ENCODE measurements at places on chromosomes 16 and 17.

- no peak for DNase-seq
Observed at GRCh38 chr16:69145658-69146057, 13.2 kb downstream of the UTP4 start.

DNA sequence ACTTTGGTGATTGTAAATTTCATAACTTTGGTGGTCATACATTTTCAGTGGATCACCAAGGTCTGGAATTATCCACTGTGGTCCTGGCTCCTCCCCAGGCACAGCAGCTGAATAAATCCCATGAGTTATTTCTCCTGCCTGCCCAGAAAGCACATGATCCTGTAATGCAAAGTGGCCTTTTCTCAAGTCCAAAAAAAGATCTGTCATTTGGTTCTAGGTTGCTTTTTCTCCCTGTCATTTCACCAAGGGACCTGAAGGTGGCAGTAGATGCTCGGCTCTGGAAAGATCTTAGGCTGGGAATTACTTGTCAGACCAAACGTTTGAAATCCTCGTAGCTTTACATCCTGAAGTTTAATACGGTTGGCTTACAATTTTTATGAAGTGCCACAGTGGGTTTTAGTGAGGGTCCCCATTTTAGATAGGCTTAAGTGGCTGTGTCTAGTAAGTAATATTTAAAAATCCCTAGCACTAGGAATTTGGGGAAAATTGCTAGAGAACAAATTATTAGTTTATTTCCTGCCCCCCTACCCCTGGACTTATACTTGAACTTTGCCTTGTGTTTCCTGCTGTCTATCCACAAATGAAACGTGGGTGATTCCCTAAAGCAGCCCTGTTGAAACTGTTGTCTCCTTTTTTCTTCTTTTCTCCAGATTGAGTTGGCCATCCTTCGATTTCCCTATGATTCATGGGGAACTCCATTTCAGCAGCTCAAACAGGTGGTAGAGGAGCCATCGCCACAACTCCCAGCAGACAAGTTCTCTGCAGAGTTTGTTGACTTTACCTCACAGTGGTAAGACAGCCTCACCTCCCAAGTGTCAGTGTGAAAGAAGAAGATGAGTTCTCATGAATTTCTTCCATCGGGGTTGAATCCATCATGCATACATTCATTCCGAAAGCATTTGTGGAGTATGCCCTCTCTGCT is 111.7 kb downstream of the MAP2K6 start:
- DNase-seq, result no peak

DNA sequence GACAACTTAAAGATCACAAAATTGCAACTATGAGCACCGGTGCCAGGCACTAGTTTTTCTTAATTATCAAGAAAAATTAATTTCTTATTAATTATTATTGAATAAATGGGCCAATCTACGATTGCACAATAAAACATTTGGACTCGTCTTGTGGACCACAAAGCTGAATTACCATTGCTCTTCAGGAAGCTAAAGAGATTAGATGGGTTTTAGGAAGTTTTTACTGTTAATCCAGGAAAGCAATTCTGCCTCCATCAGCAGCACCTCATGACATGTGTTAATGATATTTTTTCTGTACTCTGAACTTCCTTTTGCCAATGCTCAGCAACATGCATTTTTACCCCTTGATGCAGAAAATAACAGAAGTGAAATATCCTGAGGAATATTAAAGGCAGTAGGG is 37.9 kb downstream of the HS3ST3A1 start:
- DNase-seq, result no peak

DNA sequence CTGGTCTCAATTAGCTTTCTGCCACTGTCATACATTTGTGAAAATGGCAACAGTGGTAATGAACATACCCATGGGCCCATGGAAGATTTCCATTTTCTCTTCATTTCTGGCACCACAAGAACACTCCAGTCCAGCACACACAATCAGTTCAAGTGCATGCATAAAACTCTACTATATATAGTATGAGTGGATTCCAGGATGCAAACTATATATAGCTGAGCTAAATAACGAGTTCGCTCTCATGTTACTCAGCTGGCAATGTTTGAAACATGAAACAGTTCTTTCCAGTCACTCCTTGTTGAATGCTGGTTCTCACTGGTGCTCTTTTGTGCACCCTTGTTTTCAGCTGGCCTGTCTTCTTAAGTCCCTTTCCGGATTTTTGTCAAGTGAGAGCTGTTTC is 75.2 kb upstream of the DHX40 start:
- no peak for DNase-seq

DNA sequence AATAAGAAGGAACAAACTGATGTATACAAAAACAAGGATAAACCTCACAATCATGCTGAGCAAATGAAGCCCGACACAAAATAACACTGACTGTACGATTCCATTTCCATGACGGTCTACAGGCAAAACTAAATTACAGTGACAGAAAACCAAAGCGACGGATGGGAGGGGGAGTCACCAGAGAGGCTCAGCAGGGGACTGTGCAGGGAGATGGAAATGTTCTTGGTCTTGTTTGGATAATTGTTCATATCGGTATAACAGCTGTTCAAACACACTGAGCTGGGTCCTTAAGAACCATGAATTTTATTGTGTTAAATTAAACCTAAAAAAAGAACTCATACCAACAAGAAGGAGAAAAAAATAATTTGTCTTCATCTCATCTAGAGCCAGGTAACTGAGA is 97.8 kb downstream of the NXN start:
- peak; percentile 63 for DNase-seq

DNA sequence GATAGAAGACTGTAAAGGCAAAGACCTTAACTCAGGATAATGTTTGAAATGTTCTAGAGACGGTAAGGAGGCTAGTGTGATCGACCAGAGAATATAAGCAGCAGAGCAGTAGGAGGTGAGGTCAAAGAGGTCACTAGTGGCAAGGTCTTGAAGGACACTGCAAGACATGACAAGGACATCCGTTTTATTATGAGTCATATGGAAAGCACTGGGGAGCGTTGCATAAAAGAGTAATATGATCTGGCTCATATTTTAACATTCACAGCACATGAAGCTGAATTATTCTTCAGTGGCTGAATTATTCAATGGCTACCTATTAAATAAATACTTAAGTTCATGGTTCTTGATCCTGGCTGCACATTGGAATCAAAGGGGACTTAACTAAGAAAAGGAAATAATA is 123.7 kb downstream of the SOX9 start:
- DNase-seq, result no peak

DNA sequence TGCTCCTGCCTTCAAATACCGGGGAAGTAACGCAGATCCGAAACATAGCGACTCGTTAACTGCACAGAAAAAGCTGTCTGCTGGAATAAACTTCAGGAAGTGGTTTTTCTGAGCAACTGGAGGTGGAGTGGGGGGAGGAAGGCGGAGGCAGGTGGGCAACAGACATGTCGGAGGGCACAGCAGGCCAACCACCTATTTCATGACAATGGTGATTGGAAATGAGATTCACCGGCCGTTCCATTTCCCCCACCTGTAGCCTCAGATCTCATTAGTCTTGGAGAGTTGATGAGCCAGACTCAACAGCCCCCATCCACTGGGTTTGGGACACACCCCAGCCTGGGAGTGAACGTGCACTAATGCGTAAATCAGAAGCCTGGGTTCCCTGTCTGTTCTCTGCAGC is 7.7 kb upstream of the PECAM1 start:
- no peak for DNase-seq

GRCh38 chr16:64011650-64012049 is 1110.2 kb downstream of the CDH11 start:
- no peak for DNase-seq

GRCh38 chr16:12629271-12629670 is 174.4 kb downstream of the CPPED1 start:
- DNase-seq, result no peak

GRCh38 chr16:48523415-48524204 is 86.4 kb downstream of the N4BP1 start:
- DNase-seq, result no peak

GRCh38 chr17:62981933-62982332 is 15.9 kb downstream of the TANC2 start:
- DNase-seq, result no peak

- DNase-seq, result no peak
Observed at GRCh38 chr16:57757326-57757786, 21.8 kb downstream of the KATNB1 start.

- no peak for DNase-seq
Observed at GRCh38 chr16:78259873-78260272, 160.4 kb downstream of the WWOX start.

DNA sequence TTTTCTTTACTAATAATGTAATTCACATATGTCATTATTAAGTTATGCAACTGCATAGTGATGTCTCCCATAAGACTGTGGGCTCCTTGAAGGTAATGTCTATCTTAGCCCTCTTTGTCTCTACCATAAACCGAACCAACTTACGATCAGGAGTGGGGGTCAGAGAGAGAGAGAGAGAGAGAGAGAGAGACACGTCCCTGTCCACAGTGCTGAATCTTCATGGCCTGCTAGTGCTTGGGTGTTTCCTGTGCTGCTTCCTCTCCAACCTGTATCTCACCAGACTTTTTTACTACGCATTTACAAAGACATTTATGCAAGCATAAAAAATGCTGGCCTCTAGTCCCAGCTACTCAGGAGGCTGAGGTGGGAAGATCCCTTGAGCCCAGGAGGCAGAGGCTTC is 52.2 kb upstream of the HAPSTR1 start:
- no peak for DNase-seq

DNA sequence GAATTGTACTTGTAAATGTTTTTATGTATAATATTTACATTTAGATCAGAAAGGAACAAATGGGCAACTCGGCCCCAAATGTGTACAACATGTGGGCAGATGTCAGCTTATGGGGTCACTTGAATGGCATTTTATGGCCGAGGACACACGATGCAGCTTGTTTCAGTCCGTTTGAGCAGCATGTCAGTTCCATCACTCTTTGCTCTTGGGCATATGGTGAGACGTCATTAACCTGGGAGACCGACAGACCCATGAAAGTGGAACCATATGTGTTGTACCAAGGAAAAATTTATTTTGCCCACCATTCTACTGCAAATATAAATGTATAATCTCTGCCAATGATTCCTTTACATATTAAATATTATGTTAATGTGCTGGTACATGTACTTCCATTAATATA is 561.9 kb upstream of the SOX9 start:
- no peak for DNase-seq

DNA sequence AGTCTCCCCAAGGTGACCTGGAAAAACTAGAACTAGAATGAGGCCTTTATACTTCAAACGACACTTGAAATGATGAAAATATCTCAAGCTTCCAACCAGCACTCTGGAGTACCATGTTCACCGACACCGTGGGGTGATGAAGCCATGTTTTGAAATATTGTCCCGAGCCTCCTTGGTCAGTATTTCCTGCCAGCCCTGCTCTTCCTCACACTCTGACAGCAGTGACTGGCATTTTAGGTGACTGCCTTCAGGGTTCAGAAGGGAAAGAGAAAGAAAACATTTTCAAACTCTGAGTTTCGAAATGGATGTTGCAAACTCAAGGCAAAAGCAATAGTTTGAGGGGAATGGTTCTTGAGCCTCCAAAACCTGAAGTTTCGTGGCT is 39.3 kb upstream of the IRX6 start:
- DNase-seq, result no peak

GRCh38 chr16:57701759-57702371 is 7.3 kb downstream of the DRC7 start:
- DNase-seq, result no peak

DNA sequence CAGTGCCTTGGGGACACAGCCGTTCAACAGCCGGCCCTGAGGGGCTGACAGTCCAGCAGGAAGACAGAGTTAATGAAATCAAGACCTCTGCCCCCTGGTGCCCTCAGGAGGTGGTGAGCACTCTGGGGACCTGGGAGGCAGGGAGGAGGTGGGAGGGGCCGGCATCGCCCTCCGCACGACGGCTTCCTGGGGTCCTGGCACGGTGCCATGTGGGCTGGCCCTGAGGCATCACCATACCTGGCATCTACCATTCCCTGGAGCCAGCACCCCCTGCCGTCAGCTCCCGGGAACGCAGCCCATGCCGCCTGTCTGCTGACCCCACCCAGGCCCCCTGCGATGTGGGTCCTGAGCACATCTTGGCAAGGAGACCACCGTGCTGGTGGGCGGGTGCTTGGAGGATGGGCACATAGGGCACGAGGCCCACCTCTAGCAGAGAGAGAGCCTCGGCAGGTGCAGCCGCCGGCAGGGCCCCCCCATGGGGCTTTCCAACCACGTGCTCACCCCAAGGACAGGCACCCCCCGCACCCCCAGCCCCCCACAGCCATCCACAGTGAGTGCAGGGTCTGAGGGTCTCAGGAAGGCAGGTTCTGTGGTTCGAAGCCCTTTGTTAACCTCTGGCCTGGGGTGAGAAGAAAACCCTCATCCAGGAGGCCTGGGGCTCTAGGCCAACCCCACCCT is 52.5 kb downstream of the ZFPM1 start:
- DNase-seq, result peak; percentile 50

DNA sequence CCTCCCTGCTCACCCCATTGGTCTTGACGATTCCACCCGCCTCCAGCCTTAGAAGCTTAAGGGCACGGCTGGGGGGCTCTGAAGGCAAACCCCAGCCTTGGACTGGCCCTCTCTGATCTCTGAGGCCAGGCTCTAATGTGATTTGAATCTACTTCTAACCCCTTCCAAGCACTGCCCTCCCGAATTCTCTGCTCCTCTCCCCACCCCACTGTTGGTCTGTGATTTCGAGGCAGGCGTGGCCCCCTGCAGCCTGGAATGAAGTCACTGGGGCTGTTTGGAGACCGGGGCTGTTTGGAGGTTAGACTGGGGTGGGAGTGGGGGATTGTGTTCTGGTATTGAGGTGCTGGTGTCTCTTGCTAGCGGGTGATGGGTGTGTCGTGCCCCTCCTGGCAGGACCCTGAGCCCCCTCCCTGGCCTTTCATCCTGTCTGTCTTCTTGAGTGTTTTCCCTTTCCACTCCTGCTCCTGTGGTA is 2.2 kb downstream of the GRB7 start:
- no peak for DNase-seq

- DNase-seq, result no peak
Observed at GRCh38 chr17:35748341-35748841, 4.6 kb downstream of the GAS2L2 start.

DNA sequence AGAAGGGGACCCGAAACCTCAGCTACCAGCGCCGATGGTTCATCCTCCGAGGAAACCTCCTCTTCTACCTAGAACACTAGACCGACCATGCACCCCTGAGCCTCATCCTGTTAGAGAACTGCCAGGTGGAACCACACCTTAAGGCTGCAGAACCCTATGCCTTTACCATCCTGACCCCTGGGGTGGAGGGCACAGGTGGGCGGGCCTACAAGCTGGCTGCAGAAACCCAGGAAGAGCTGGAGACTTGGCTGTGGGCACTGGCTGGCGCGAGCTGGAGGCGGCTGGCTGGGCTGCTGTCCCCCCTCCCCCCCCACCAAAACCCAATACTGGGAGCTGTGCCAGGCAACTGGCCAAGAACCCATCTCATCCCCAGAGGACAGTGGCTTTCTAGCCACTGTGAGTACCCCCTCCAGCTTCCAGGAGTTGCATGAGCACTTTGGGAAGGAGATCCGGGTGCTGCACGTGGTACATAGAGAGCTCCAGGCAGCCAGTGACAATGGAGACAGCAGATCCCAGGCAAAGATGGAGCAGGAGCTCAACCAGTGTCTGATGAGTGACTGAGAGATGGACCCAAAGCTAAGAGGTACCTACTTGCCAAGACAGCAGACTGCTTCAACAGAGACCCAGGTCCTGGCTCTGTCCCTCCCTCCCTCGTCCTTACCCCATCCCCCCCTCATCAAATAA is 1.4 kb upstream of the CD2BP2 start:
- no peak for DNase-seq

GRCh38 chr16:67294938-67295361 is 15.6 kb downstream of the PLEKHG4 start:
- DNase-seq, result no peak

GRCh38 chr16:66030036-66030435 is 336.5 kb upstream of the CDH5 start:
- no peak for DNase-seq

- DNase-seq, result no peak
Observed at GRCh38 chr16:55039511-55039910, 108.8 kb downstream of the IRX5 start.

All from NCI-H1417 treated with DMSO at 0.1 percent for 48 hours (cell line).